ENCODE measurements at places on chromosomes 7 and 10.

GRCh38 chr10:58137813-58138212 lies 129.9 kb downstream of the IPMK start:
- no peak for DNase-seq

DNA sequence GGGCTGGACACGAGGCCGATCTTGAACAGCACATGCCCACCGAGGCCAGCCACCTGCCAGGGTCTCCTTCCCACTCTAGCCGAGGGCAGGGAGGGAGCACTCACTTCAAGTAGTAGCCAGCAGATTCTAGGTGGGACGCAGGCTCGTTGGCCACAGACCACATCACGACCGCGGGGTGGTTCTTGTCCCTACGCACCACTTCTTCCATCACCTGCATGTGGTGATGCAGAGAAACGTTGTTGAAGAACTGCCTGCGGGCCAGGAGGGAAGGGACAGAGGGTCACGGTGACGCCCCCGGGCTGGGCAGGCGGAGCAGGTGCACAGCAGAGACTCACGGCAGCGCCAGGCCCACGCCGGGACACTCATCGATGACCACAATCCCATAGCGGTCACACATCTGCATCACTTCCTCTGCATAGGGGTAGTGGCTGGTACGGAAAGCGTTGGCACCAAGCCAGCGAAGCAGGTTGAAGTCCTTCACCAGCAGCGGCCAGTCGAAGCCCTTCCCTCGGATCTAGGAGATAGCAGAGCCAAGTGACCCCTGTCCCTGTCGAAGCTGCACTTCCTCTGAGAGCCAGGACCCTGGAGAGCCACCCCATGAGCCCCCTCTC lies 7.7 kb downstream of the GUSB start:
- no peak for DNase-seq

GRCh38 chr10:22682237-22683139 lies 31.9 kb downstream of the PIP4K2A start:
- DNase-seq: peak; percentile 33

GRCh38 chr10:79316671-79317431 lies 30.4 kb upstream of the PPIF start:
- no peak for DNase-seq

DNA sequence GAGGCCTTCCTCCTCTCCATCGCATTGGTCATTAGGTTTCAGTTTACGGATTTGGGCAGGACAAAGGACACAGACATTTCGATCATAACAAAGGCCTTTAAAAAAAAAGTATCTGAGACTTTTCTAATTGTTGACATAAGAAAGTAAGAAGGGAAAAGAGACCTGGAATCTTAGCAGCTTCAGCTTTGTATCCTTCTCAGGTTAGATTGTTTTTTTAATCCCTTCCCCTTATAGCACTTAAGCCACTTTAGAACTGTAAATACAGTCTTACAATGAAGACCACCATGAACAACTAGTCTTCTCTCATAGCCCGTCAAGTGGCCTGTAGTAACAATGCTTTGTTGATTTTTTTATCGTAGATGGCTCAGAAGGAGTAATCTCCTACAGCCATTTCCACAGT lies 45.2 kb downstream of the LMTK2 start:
- DNase-seq: no peak

- no peak for DNase-seq
Measured at GRCh38 chr10:58981846-58982245, 194.6 kb upstream of the PHYHIPL start.

DNA sequence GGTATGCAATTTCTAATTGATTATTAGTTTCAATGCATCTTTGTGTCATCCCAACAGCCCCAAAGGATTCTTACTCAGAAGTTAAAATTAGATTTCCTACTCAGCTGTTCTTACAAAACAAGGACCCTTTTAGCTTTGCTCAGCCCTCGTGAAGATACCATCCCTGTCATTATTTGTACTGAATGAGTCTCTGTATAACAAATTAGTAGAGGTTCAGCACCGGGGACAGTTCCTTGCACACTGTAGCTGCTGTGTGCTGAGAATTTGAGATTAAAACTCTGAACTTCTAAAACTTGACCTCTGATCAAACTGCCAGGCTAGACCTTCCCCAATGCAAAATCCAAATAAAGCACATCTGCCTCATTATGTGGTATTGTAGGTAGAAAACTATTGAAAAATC lies 299.1 kb downstream of the LHFPL3 start:
- DNase-seq: no peak

- DNase-seq: no peak
Measured at GRCh38 chr7:157916946-157917640, 580.3 kb downstream of the DNAJB6 start.

DNA sequence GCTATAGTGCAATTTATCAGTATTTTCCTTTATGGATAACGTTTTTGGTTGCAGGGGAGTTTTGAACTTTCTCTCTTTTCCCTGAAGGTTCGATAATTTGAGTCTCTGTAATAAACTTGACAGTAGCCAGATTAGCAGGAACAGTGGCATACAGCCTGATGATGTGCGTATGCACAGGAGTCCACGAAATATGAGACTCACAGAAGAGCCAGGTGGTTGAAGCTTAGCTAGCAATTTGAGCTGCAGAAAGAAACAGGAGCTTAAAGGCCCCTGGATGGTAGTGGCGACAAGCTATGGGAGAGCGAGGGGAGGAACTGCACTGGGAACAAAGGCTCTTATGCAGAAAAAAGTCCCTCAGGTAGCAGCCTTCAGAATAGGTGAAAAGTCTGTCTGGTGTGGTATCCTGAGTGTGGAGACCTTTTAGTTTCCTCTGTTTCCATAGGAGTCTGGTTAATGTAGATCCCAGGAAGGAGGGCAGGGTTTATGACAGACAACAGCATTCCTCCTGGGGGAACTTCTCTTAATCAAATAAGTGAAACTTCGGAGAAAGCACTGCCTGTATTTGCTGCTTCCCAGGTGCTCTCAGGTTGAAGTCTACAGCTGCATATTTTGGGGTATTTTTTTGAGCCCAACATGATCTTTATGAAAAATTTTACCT lies 32.7 kb downstream of the FANK1 start:
- DNase-seq: no peak

DNA sequence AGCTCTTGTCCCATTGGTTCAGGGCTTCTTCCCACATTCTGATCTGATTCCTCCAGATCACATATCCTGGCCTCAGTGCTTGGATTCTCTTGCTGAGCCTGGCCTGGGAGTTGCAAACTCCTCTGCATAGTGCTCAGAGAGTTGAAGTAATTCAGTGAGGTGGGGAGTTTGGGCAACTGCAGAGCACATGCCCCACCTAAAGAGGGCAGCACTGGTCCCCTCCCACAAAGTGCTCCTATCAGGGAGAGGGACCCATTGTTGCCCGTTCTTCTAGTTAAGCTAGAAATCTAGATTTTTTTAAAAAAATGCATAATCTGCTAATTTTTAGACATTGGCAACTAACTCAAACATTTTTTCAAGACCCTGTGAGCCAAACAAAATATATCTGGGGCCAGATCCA lies 45.1 kb downstream of the CHN2 start:
- DNase-seq: no peak

DNA sequence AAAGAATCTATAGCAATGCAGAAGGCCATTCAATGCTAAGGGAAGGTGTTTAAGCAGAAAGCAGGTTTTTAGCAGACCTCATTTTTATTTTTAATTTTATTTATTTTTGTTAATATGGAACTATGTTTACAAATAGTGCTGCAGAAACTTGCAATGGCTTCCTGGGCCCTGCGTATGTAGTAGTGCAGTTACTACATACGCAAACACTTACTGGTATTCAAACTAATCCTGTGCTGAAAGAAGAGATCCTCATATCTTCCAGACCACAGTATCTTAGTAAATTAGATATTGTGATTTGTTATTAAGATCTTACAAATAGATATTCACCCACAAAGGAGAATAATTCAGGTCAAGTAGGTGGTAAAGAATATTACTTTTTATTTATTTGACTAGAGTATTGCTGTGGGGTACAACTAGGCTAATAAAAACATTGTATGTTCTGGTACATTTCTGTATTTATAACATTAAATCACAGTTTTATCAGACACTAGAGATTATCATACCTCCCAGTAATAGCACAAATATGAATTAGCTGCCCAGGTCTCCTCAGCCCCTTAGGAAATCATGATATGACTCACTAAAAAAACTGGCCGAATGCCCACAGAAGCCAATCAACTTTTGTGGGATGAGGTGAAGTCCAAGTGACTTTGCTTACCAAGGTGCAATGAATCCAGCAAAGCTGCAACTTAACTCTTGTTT lies 57.6 kb downstream of the RNLS start:
- no peak for DNase-seq

DNA sequence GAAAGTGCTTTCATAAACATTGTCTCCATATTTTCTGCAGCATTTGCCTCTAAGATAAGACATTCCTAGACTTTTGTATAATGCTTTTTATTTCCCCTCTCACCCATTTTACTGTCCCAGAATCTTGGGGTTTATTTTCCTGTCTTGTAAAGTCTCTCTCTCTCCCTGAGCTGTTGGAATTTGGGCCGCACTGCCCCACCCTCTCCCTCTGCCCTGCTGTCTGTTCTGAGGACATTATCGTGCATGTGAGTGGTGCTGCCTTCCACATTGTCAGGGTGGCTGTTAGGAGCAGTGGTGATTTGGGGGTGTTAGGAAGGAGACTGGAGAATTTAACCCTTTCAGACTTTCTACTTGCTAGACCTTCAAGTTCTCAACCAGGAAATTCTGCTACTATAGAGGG lies 16.7 kb downstream of the LRMDA start:
- DNase-seq: no peak

DNA sequence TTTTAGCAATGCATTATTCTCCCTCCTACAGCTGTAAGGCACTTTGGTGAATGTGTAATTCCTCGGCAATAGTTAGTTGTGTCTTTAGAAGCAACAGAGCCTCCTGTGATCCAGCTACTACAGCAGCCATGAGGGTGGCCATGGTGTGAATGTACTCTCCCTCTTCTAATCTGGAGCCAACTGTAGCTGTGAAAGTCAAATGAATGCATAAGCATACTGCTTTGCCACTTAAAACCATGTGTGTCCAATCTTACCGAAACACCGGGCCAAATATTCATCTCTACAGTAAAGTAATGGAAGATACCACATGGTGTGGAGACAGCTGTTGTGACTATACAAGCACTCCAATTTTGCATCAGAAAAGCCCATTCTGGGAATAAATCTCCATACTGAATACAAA lies 195.0 kb downstream of the DNAJC1 start:
- DNase-seq: no peak

DNA sequence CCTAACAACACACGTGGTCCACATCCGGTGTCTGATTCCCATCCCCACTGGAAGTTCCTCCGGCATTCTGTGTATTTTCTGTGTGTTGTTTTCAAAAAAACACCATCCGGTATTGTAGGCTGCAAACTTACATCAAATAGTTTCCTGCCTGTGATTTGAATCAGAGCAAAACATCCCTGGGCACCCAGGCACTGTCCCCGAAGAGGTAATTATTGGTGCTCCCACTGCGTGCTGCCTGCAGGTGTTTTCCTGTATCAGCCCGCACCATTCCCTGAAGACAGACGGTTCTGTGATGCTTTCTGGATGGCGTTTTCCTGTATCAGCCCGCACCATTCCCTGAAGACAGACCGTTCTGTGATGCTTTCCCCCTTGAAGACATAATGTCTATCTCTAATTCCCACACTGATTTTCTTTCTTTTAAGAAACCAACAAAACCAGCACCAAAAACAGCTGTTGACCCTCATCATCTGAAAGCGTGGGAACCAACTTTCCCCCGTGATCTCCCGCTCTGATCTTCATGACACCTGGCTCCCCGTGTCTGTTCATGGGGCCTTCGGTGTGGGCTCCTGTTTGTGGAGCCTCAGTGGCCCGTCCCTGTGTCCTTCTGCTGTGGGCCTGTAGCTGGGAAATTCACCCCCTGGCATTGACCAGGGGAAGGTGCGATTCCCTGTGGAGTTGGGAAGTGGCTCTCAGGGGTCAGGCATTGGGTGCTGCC lies 205.3 kb downstream of the ADARB2 start:
- DNase-seq: no peak

DNA sequence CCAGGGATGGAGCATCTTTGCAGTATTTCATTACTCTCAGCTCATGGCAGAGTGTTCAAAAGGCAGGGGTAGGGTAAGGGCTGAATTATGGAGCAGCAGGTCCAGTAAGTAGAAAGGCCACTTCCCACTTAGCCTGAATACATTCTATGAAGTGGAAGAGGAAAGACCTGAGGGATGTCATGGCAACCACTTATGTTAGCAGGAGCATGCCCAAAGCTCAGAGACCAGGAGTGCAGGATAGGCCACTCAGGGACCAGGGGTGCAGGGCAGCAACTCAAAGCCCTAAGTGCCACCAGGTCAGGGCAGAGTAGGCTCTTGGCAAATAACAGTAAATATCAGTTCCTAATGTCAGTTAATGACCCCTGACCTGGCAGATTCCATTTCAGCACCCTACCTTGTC lies 3.6 kb downstream of the SRI start:
- no peak for DNase-seq

- no peak for DNase-seq
Measured at GRCh38 chr10:44426247-44427034, 41.5 kb upstream of the CXCL12 start.

GRCh38 chr10:8058274-8059111 lies 4.0 kb downstream of the GATA3 start:
- DNase-seq: no peak

DNA sequence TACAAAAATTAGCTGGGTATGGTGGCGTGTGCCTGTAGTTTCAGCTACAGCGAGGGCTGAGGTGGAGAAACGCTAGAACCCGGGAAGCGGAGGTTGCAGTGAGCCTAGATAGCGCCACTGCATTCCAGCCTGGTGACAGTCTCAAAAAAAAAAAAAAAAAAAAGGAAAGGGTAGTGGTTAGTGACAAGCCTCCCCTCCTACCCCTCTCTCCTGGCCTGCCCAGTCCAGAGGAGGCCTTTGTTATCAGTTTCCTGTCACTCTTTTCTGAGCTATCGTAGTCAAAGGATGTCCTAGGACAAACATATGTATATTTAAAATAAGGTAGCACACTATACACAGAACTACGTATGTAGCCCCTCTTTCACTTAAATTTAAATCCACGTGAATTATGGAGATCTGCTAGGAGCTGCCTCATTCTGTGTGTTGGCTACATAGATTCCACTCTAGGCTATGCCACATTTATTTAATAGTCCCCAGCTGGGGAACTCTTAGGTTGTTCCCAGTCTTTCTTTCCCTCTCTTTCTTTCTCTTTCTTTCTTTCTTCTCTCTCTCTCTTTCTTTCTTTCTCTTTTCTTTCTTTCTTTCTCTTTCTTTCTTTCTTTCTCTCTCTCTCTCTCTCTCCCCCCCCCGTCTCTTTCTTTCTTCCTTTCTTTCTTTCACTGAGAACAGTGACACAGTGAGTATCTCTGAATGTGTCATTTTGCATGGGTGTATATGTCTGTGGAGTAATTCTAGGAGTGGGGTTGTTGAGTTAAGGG lies 3.9 kb downstream of the TSPAN15 start:
- DNase-seq: no peak

DNA sequence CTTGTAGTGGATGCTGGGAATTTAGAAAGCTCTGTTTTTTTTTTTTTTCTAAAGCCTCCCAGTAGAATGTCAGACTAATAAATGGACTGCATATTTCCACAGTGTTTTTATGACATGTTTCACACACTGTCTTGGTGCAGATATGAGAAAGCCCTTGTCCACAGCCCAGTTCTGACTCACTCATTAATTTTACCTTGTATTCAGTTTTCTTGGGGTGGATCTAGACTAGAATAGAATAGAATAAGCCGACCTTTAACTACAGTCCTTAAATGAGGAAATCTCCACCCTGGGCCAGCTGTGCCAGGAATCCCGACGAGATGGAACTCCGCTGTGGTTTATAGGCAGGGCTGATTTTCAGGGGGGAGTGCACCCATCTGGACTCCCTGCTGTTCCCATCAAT lies 274.7 kb downstream of the NRG3 start:
- no peak for DNase-seq
